PC-3 (cell line): ENCODE measurements at places on chromosomes 4 and X.

- H3K4me1 ChIP-seq, result no peaks in the 10 kb centered on the region
- no peak overlapping the region for H3K4me3 ChIP-seq
- no peak for DNase-seq
- no peaks in the 10 kb centered on the region for H3K27me3 ChIP-seq
- H3K36me3 ChIP-seq, result no peaks in the 10 kb centered on the region
These were observed 123.2 kb upstream of the BANK1 start for GRCh38 chr4:101667348-101667747.

DNA sequence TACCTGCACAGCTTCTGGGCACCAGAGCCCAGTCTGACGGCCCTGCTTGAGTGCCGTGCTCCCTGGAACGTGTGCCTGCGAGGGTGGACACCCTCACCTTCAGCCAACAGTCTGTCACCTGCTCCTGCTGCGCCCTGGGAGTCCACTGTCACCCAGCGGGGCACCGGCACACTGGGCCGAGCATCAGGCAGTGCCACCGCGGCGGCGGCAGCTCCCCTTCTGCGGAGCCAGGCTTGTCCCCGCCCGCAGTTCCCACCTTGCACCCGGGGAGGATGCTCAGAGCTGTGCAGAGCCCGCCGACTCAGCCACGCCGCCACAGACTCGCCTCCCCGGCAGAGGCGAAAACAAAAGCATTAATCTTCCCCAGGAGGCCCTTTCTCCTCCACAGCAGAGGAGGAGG is 86.8 kb downstream of the ABLIM2 start:
- no peaks in the 10 kb centered on the region for H3K36me3 ChIP-seq
- H3K27ac ChIP-seq, result no peak overlapping the region
- no peaks in the 10 kb centered on the region for H3K27me3 ChIP-seq
- DNase-seq, result no peak
- H3K4me3 ChIP-seq, result no peak overlapping the region

DNA sequence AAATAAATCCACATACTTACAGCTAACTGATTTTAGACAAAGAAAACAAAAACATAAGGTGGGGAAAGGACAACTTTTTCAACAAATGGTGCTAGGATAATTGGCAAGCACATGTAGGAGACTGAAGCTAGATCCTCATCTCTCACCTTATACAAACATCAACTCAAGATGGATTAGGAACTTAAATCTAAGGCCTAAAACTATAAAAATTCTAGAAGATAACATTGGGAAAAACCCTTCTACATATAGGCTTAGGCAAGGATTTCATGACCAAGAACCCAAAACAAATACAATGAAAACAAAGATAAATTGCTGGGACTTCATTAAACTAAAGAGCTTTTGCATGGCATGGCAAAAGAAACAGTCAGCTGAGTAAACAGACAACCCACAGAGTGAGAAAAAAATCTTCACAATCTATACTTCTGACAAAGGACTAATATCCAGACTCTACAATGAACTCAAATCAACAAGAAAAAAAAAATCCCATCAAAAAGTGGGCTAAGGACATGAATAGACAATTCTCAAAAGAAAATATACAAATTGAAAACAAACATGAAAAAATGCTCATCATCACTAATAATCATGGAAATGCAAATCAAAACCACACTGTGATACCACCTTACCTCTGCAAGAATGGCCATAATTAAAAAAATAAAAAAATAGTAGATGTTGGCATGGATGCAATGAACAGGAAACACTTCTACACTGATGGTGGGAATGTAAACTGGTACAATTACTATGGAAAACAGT is 14.1 kb upstream of the AFP start:
- no peaks in the 10 kb centered on the region for H3K4me1 ChIP-seq
- H3K27ac ChIP-seq, result no peak overlapping the region
- peaks cover 39% of the 10 kb centered on the region for H3K27me3 ChIP-seq
- H3K36me3 ChIP-seq, result no peaks in the 10 kb centered on the region
- DNase-seq, result no peak
- no peak overlapping the region for H3K4me3 ChIP-seq

GRCh38 chr4:53614591-53614990 is 23.3 kb upstream of the LNX1 start:
- H3K27me3 ChIP-seq, result no peaks in the 10 kb centered on the region
- no peak overlapping the region for H3K27ac ChIP-seq
- no peak overlapping the region for H3K4me3 ChIP-seq
- H3K36me3 ChIP-seq, result no peaks in the 10 kb centered on the region

GRCh38 chrX:101057093-101057714 is 5.3 kb upstream of the TRMT2B start:
- no peak overlapping the region for H3K4me3 ChIP-seq
- DNase-seq, result peak; percentile 51
- H3K36me3 ChIP-seq, result no peaks in the 10 kb centered on the region
- H3K27me3 ChIP-seq, result no peaks in the 10 kb centered on the region
- H3K4me1 ChIP-seq, result peaks cover 11% of the 10 kb centered on the region; the same call in 1 of the 2 replicates

- H3K27ac ChIP-seq, result no peak overlapping the region
- no peaks in the 10 kb centered on the region for H3K27me3 ChIP-seq
- no peak for DNase-seq
- no peak overlapping the region for H3K4me3 ChIP-seq
- H3K36me3 ChIP-seq, result peaks cover 8% of the 10 kb centered on the region; the same call in 1 of the 2 replicates
These were observed 43.9 kb downstream of the CC2D2A start for GRCh38 chr4:15513545-15513944.

GRCh38 chrX:3407781-3408180 is 61.3 kb upstream of the MXRA5 start:
- DNase-seq, result no peak
- no peaks in the 10 kb centered on the region for H3K27me3 ChIP-seq
- H3K36me3 ChIP-seq, result no peaks in the 10 kb centered on the region
- no peak overlapping the region for H3K27ac ChIP-seq
- no peak overlapping the region for H3K4me3 ChIP-seq

GRCh38 chr4:76342191-76342590 is 35.7 kb downstream of the STBD1 start:
- no peaks in the 10 kb centered on the region for H3K36me3 ChIP-seq
- DNase-seq, result no peak
- no peak overlapping the region for H3K4me3 ChIP-seq
- no peaks in the 10 kb centered on the region for H3K27me3 ChIP-seq

DNA sequence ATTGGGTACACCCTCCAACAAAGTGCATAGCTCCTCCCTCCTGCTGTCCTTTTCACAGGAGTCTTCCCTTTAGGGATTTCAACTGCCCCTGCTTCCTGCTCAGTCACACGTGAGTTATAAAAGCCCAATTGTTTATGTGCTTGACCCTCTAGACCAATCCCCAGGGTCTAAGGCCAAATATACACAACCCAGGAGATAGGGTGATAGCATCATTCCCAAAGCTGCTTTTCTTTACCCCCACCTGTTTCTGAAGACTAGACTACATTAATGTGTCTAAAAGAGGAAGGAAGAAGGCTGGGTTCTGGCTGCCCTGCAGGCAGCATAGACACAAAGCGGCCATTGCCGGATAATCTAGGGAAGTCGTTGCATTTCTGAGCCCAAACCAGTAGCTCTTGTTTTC is 526.7 kb upstream of the FRG1 start:
- no peaks in the 10 kb centered on the region for H3K4me1 ChIP-seq
- no peaks in the 10 kb centered on the region for H3K27me3 ChIP-seq
- H3K4me3 ChIP-seq, result no peak overlapping the region
- no peaks in the 10 kb centered on the region for H3K36me3 ChIP-seq
- no peak overlapping the region for H3K27ac ChIP-seq
- DNase-seq, result no peak

- H3K27ac ChIP-seq, result no peak overlapping the region
- no peaks in the 10 kb centered on the region for H3K36me3 ChIP-seq
- peaks cover 14% of the 10 kb centered on the region for H3K27me3 ChIP-seq
- DNase-seq, result no peak
- no peaks in the 10 kb centered on the region for H3K4me1 ChIP-seq
- H3K4me3 ChIP-seq, result no peak overlapping the region
These were observed 1.8 kb downstream of the BGN start for GRCh38 chrX:153496590-153496959.

DNA sequence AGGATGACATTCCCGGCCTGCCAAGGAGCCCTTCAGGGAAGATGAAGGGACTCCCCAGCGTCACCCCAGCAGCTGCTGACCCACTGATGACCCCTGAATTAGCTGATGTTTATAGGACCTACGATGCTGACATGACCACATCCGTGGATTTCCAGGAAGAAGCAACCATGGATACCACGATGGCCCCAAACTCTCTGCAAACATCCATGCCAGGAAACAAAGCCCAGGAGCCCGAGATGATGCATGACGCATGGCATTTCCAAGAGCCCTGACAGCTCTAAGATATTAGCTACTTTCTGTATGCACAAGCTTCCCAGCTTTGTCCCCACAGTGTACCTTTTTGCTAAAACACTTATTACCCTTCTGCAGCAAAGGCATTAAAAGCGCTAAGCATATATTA is 14.4 kb downstream of the AMBN start:
- H3K36me3 ChIP-seq, result no peaks in the 10 kb centered on the region
- H3K27me3 ChIP-seq, result no peaks in the 10 kb centered on the region
- H3K4me1 ChIP-seq, result no peaks in the 10 kb centered on the region
- DNase-seq, result no peak

- H3K27me3 ChIP-seq, result no peaks in the 10 kb centered on the region
- no peaks in the 10 kb centered on the region for H3K36me3 ChIP-seq
- H3K4me3 ChIP-seq, result peak overlapping the region; percentile 65
- no peaks in the 10 kb centered on the region for H3K4me1 ChIP-seq
These were observed 715 bp downstream of the ZMAT1 start for GRCh38 chrX:101931136-101931487.

DNA sequence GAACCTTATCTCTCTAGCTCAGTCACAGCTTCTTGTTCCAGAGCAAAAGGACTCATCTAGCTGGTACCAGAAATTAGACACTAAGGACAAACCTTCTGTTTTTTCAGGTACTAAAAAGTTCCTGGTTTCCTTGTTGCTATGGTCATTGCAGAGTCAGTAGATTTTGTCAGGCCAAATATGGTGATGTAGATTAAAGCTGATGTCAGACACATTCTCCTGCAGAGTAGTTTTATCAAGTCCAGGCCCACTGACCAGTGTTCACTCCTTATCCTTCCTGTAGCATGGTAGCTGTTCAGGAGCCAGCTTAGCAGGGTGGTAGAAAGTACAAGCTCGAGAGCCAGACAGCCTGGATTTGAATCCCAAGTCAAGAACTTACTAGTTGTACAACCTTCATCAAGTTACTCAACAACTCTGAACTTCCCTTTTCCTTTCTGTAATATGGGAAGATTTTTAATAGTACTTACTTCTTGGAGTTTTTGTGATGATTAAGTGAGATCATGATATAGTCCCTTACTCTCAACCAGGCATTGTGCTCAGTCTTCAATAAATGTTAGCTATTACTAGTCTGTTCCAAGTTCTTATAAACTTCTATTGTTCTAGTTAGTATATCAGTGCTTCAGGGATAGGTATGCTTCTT is 17.9 kb downstream of the OCRL start:
- H3K27me3 ChIP-seq, result no peaks in the 10 kb centered on the region
- no peak overlapping the region for H3K4me3 ChIP-seq
- H3K36me3 ChIP-seq, result peaks cover 25% of the 10 kb centered on the region; the same call in 1 of the 2 replicates
